NAMALWA (cell line): ENCODE measurements at places on chromosomes 7 and 10.
A peak's percentile ranks its signal among the peaks of the same experiment; 100 is the strongest.

DNA sequence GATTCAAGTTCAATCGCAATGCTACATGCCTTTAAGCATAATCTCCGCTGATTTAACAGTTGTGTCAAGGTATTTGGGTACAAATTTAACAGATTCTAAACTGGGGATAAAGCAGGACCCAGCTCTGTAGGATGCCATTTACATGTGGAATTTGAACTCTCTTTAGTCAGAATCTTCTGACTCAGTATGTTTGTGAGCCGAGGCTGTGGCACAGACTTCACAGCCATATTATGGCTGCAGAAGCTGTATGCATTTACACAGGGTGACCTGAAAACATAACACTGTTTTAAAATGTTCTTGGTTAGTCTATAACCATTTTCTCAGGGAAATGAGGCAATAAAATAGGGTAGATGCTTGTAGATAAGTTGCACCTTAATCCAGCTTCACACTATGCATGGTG is 8.7 kb downstream of the PDLIM1 start:
- DNase-seq: no peak

- peak; percentile 91 for DNase-seq
Observed at GRCh38 chr7:106870983-106871410, 5.9 kb downstream of the PIK3CG start.

- no peak for DNase-seq
Observed at GRCh38 chr10:131142517-131143380, 168.8 kb downstream of the TCERG1L start.

DNA sequence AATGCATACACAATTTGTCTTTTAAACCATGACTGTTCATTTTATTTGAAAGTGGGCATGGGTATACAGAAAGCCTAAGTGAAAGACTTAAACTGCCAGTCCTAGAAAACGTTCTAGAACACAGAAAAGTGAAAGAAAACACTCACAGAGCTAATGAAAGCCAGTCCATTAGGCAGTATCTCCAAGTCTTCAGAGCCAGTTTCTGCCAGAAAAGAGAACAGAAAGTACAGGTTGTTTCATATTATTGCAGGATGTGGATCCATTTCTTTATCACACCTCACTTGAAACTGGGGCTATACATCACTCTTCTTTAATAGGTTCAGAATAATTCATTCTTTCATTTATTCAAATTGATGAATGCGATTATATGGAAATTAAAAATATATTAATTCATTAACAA is 7.7 kb downstream of the PON1 start:
- no peak for DNase-seq

GRCh38 chr10:30542895-30543288 is 86.7 kb downstream of the LYZL2 start:
- DNase-seq: no peak

DNA sequence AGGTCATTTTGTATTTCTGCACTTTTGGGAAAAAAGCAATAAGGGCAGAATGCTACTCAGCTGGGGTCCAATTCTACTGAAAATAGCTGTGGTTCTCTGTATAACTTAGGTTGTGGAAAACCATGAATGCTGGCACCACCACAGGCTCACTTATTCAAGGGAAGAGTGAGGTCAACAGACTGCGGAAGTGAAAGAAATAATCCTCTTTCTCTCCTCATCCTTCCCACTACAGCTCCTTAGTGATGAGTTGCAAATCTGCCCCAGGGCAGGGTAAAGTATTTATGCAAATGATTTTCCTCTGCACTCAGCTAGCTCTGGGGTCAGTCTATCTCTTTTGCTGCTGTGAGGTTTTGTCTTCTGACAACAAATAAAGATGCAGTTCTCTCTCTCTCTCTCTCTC is 74.1 kb upstream of the PTPRZ1 start:
- no peak for DNase-seq

- DNase-seq: no peak
Observed at GRCh38 chr7:128692623-128693270, 20.7 kb downstream of the GARIN1A start.

DNA sequence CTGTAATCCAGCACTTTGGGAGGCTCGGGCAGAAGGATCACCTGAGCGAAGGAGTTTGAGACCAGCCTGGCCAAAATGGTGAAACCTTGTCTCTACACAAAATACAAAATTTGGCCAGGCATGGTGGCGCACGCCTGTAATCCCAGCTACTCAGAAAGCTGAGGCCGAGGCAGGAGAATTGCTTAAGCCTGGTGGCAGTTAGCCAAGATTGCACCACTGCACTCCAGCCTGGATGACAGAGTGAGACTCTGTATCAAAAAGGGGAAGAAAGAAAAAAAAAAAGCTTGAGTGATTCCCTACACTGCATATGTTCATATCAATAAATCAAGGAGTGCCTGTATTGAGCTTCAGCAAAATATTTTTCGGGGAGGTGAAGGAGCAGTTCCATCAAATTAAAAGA is 45.8 kb upstream of the SRRM3 start:
- DNase-seq: peak; percentile 22
